ENCODE measurements at places on chromosomes 6 and 20.
A peak's percentile ranks its signal among the peaks of the same experiment; 100 is the strongest.

GRCh38 chr6:71072508-71072907 lies 115.6 kb upstream of the B3GAT2 start:
- DNase-seq, result no peak

DNA sequence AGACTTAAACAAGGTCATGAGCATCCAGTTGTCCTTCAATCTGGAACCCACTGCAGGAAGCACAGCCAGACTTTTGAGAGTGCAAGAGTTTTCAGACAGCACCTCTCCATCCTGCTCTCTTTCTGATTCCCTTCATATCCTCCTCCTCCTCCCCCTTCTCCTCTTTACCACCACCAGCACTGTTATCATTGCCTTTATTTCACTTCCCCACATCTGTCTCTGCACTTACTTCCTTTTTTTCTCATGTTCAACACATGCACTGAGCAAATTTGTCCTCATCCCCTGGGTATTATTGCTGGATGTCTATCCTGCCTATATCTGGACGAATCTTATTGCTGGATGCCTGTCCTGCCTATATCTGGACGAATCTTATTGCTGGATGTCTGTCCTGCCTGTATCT lies 554.8 kb downstream of the DHX35 start:
- DNase-seq, result no peak

GRCh38 chr6:169234634-169235033 lies 19.0 kb downstream of the THBS2 start:
- no peak for DNase-seq

DNA sequence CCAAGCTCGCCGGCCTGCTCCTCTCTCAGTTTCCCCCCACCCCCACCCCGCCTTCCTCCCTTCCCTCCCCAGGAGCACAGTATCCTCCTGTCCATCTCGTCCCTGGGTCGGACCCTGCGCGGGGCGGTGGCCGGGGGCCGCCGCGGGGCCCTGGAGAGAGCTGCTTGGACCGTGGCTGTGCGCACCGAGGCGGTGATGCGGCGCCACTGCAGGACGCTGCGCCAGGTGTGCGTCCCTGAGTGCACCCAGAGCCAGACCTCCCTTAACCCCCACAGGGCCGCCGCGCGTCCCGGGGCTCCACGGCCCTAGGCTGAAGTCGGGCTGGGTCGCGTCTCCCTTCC lies 2.2 kb downstream of the C20orf204 start:
- DNase-seq, result peak; percentile 34

DNA sequence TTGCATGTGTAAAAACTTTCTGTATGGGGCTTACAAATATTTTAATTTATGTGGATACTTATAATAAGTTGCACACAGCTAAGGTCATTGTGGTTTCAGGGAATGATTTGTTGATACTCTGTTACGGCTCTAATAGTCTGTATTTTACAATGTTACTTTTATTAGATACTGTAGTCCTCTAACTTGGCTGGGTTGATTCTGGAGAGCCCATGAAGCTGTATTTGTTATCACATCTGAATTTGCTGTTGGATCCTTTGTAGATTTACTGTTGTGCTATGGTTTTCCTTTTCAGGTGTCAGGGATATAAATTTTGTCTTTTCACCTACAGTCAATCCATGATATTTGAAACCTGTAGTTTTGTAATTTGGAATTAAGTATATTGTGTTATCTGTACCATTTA lies 161.0 kb downstream of the ARID1B start:
- DNase-seq, result no peak

- DNase-seq, result no peak
Measured at GRCh38 chr6:142838821-142839685, 105.9 kb downstream of the HIVEP2 start.

DNA sequence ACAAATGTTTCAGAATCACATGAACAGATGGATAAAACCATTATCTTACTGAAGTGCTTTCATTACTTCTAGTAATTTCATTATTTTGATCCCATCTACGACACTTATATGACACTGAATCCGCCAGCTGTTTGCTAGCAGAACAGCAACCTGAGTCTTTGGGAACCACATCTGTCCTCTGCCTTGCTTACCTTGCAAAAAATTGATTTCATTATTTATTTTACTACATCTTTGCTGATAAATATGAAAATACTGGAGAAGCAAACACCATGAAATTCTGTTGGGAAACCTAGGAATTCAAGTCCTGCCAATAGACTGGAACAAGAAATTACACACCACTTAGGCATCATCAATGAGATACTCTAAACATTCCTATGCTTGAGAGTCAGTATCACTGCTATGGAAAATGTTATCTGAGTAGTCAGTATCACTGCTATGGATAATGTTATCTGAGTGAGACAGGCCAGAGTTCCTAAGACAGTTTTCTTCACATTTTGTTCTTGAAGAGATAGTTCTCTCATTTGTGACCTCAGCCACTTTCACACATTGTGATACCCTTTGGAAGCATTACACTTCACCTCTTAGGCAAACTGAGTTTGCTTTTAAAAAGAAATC lies 91.9 kb downstream of the PDE10A start:
- no peak for DNase-seq

DNA sequence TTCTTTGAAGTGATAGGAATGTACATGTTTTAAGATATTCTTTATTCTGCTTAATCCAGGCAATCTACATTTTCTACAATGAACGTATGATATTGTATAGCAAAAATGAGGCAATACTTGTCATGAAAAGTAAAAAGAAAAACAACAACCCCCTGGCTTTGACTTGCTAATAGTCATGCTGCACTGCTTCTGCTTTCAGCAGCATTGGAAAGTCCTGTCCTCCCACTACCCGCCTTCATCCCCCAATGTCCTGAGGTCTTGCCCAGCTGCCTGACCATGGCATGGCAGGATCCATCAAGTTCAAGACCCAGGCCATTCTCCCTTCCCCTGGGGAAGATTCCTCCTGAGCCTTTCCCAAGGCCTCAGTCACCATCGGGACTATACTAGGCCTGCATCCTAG lies 156.5 kb downstream of the SH3BGRL2 start:
- DNase-seq, result no peak

DNA sequence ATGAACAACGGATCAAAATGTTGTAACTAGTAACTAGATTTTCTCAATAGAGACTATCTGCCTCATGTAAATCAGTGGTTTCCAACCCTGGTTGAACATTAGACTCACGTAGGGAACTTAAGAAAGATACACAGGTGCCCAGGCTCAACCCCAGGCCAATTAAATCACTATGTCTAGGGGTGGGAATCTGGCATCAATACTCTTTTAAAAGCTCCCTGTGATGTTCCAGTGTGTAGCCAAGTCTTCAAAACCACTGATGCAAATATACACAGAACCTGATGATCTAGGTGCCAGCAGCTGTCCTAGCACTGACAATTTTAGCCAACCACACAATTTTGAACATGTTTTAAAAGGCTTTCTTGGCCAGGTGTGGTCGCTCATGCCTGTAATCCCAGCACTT lies 128.7 kb downstream of the TBC1D32 start:
- no peak for DNase-seq

DNA sequence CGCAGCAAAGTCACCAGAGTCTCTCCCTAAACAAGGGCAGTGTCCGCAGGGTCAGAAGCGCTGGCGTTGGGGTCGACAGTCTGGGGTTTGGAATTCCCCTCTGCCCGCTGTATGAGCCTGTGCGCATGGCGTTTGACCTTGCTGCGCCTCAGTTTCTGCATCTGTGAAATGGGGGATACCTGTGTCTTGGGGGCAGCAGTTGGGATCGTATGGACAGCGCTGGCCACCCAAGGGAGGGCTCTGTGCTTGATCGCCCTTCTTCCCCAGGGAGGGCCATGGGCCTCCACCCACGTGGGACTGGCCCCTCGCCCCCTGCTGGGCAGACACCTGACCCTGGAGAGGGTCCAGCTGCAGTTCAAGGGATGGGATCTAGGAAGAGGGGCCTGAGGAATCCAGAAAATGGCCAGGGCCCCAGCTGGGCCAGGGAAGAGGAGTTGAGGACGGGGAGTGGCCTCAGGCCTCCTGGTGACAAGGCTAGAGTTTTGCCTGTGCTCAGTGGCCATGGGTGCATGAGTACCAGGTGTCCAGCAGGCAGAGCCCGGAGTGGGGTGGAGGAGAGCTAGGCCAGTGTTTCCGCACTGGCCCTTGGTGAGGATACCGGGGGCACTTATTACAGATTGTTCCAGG lies 26.4 kb upstream of the PHACTR3 start:
- no peak for DNase-seq

DNA sequence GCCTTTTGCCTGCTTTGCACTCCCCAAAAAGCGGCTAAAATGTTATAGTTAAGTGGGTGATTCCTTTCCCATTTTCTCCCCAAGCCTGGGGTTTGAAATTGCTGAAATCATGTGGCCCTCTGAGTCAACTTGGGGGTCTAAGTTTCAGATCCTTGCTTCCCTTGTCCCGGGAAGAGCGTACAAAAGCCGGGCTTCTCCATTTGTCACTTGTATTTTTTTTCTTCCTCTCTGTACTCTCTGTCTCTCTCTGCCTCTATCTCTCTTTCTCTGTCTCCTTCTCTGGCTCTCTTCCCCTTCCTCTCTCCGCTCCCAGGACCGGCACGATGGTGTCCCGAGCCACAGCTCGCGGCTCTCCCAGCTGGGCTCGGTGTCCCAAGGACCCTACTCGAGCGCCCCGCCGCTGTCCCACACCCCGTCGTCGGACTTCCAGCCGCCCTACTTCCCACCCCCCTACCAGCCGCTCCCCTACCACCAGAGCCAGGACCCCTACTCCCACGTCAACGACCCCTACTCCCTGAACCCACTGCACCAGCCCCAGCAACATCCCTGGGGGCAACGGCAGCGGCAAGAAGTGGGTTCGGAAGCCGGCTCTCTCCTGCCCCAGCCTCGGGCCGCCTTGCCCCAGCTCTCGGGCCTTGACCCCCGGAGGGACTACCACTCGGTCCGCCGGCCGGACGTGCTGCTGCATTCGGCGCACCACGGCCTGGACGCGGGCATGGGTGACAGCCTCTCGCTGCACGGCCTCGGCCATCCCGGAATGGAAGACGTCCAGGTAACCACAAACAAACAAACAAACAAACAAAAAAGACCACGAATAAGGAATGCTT lies 4.6 kb downstream of the TFAP2B start:
- no peak for DNase-seq

DNA sequence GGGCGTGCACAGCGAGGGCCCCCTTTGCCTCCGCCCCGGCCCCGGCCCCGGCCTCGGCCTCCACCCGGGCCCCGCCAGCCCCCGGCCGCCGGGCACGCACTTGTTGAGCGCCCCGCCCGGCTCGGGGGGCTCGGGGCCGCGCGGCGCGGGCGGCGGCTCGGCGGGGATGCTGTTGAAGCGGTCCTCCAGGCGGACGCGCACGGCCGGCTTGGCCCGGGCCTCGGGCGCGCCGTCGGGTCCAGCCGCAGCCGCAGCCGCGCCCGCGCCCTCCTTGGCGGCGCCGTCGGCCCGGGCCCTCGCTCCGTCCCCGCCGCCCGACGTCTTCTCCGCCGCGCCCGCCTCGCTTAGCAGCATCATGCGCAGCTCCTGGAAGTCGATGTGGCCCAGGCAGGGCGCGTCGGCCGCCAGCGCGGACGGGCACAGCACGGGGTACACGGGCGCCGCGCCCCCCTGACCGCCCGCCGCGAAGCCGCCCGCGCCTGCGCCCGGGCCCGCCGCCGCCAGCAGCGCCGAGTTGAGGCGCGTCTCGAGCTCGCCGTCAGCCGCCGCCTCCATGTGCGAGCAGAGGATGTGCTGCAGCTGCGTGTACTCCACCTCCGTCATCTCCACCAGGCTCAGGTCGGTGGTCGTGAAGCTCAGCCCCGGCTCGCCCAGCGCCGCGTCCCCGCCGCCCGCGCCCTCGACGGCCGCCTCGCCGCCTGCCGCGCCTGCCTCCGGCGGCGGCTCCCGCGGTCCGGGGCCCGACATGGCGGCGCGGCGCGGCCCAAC lies 514 bp downstream of the TCFL5 start:
- peak; percentile 37 for DNase-seq

GRCh38 chr6:139449611-139450000 lies 75.2 kb upstream of the CITED2 start:
- no peak for DNase-seq

GRCh38 chr6:1665214-1665613 lies 55.5 kb downstream of the FOXC1 start:
- DNase-seq, result no peak

GRCh38 chr20:16111852-16112412 lies 461.3 kb downstream of the KIF16B start:
- no peak for DNase-seq

GRCh38 chr6:43977404-43978111 lies 149.7 kb downstream of the MRPL14 start:
- DNase-seq, result no peak

- no peak for DNase-seq
Measured at GRCh38 chr6:141700819-141701218, 431.9 kb upstream of the GJE1 start.

- peak; percentile 16 for DNase-seq
Measured at GRCh38 chr20:56778765-56779195, 149.7 kb downstream of the TFAP2C start.

- no peak for DNase-seq
Measured at GRCh38 chr6:136502786-136503185, 47.4 kb downstream of the MAP7 start.

- no peak for DNase-seq
Measured at GRCh38 chr6:156887623-156888269, 110.6 kb downstream of the ARID1B start.

- no peak for DNase-seq
Measured at GRCh38 chr20:25495189-25495824, 87.8 kb downstream of the GINS1 start.

DNA sequence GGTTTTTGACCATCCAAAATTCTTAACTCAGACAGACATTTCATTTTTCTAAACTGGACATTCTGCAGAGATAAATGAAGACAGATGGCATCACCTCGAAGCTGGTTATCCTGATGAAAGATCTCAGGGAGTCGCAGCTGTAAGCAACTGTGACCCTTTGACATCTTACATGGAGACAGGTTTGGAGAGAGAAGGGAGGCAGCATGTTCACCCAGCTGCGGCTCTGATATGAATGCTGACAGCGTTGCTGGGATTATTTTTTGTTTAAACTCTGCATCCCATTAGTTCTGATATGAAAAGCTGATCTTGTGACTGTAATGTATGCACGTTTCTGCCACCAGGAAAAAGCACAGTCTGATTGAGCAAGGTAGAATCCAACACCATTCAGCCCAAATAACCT lies 89.4 kb downstream of the C6orf118 start:
- no peak for DNase-seq

- peak; percentile 84 for DNase-seq
Measured at GRCh38 chr20:39048000-39048696, 86.0 kb downstream of the DHX35 start.

GRCh38 chr6:7207720-7208119 lies 100.0 kb downstream of the RREB1 start:
- no peak for DNase-seq

DNA sequence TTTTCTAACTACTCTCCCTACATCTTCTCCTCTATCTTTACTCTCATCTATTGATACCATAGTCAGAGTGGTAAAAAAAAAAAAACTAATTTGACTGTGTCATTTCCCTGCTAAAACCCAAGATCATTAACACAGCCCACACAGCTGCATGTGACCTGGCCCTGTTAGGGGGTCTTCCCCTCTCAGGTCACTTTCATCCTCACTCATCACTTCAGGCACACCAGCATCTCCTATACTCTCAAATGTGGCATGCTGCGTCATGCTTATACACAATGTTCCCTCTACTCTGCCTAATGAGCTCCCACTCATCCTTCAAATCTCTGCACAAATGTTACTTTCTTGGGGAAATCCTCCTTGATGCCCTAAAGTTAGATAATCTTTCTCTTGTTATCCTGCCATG lies 86.8 kb downstream of the CDK19 start:
- no peak for DNase-seq

GRCh38 chr6:47162793-47163192 lies 120.7 kb upstream of the ADGRF1 start:
- DNase-seq, result no peak
